HuH-7 (cell line): ENCODE measurements at places on chromosomes 2 and 18.
A peak's percentile ranks its signal among the peaks of the same experiment; 100 is the strongest.

DNA sequence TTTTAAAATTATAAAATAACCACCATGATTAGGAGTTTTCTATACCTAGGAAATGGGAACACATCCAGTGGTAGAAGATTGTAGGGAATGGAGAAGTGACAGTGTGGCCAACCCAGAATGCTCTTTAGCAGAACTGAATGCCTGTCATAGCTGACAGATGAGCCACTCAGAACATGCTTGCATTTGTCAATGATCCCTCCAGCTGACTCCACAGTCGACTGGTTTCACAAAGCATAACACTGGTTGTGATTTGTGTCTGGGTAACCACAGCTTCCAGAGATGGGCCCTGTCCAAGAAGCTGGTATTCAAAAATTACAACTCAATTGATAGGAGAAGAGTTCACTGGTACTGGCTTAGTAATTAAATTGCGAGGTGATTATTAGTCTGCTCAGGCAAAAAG, 9.0 kb upstream of the CTIF start:
- no peak for DNase-seq

GRCh38 chr2:143117225-143117624, 12.0 kb upstream of the ARHGAP15 start:
- no peak for DNase-seq

GRCh38 chr2:336360-336759, 48.5 kb upstream of the ALKAL2 start:
- no peak for DNase-seq

GRCh38 chr2:112936927-112937232, 25.9 kb downstream of the IL37 start:
- DNase-seq, result no peak

GRCh38 chr18:55085557-55086285, 126.5 kb upstream of the CCDC68 start:
- DNase-seq, result no peak

DNA sequence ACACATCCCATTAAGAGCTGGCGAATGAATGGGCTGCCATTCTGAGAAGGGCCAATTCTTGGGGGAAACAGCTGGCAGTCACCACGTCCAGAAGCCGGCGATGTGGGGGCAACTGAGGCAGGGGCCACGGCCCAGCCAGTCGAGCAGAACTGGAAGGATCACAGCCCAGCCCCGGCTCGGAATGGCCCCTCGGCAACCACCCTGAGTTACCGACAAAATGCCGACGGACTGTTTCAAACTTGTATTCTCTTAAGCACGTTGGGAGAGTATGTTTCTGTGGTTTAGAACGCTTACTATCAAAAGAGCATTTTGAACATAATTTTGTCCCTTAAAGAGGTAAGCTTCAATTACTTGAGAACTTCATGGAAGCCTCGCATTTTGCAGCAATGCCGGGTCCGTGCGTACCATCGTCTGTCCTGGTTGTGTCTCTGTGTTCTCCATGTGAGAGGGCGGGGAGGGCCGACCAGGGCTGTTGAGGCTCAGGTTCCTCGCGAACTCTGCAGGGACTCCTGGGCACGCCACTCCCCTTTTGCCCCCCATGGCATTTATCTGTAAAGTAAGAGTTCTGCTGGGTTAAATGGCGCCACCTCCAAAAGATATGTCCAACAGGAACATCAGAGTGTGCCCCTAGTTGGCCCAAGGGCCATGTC, 155.9 kb downstream of the TWIST2 start:
- DNase-seq, result no peak

GRCh38 chr2:157052685-157053224, 204.8 kb upstream of the GALNT5 start:
- DNase-seq, result peak; percentile 15

DNA sequence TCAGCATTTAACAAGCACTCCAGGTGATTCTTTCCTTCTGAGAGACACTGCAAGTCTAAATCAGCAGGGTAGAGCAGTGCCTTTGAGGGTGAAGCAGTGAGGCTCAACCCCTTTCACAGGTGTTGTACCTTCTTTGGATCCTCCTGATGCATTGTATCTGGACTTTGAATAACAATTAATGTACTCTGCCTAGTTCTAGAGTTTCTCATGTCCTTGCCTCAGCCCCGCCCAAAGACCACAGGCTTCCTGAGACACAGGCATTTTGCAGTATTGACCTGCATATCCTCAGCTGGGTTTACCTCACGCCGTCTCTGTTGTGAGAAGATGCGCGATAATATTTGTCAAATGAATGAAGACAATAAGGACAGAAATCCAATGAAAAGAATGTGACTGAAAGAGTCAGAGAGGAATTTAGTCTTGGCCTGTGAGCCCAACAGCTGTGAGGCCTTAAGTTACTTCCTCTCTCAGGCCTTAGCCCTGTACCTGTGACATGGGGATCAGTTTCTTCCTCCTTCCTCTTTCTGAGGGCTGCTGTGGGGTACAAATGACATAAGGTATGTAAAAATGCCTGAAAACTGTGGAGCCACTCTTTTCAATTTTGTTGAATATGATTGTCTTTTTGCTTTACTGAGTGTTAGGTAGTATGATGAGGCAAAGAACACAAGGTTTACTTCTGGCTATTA, 43.7 kb downstream of the WIPF1 start:
- DNase-seq, result no peak

DNA sequence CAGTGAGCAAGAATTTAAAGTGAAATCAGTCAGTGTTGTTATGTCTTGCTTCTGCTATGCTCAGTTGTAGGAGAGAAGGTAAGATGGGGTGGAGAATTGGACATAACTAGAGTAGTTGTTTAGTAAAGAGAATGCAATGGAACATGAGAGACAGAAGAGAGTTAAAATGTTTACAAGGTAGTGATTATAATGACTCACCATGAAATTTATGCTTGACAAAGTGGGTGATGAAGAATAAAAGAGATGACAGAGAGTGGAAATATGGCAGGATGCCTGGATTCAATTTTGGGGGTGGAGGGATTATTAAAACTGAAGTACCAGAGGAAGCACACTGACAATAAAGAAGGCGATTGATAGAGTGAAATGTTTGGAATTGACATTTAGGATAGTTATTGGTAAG, 10.6 kb downstream of the SCG2 start:
- no peak for DNase-seq

DNA sequence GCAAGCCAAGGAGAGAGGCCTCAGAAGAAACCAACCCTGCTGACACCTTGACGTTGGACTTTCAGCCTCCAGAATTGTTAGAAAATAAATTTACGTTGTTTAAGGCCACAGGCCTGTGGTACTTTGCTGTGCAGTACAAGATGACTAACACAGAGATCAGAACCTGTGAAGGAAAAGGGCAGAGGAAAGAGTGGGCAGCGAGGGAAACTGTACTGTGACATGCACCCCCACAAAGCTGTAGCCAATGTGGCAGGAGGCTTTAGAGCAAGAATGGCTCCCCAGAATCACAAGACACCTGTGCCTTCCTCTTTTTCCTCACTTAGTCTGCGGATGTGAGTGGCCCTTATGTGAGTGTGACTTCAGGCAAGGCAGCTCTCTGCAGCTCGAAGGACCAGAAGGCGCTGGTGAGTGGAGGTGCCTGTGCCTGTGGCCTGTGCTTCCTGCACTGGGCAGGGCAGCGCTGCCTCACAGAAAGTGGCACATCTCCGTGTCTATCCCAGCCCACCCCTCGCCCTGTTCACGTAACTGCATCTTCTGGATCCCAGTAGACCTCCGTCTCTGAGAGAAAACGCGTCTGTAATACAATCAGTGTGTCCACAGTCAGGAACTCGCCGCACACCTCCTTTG, 89.5 kb downstream of the MRPS9 start:
- no peak for DNase-seq

DNA sequence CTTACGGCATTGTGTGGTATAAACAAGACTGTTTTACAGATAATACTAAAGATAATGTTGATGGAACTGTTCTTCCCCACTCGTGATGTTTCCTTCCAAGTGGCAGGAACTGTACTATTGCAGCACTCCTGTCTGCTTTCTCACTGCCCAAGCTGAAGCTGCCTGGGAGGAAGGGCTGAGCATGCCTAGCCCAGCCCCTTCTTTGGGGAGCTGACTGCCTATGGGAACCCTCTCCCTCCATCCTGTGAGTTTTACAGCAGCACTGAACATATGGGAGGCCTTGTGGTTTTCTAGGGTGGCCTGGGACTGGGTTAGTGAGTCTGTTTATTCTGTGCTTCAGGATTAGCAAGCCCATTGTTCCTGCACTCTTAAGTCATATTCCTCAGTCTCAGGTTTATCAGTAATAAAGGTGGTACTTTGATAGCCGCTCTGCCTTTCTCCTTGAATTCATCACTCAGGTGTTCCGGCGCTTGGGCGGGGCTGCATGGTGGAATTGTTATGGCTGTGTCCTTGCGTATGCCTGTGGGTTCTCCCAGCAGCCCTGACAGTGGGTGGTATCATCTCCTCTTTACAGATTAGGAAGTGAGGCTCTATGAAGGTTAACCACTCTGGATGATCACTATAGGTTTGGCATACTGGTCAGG, 379.7 kb downstream of the PTPRM start:
- DNase-seq, result no peak

- no peak for DNase-seq
These were observed 36.6 kb downstream of the DPYSL5 start for GRCh38 chr2:26884486-26884885.

GRCh38 chr18:12305930-12306629, 2.0 kb upstream of the TUBB6 start:
- no peak for DNase-seq

DNA sequence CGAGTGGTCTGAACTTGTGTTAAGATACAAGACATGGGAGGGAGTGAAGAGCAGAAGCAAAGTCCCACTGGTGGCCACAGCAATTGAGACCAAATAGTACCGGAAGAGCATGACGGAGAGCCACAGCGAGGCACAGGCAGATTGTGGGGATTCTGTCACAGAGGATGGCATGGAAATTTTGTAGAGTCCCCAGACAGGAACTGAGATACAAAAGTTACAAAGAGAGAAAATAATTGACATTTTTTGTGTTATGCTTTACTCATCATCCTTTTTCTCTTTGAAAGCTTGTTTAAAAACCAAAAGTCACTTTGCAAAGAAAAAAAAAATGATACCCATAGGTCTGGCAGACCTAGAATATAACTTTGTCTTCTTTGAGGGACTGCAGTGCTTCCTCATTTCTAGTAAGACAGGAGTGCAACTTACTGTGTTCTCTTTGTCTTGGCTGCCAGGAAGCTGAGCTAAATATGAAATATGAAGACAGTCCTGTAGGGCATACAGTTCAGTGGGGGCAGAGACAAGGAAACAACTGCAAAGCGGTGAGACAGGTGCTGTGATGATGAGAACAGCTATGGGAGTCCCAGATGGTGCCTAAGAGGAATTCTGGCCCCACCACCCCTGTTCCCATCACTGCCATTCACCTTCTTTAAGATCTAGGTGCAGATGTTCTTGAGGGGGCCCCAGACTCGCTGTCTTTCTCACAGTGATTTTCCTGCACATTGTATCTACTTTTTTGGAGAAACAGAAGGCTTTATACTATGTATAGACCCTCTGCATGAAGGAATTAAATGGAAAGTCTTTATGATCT, 5.2 kb downstream of the ARHGAP25 start:
- no peak for DNase-seq

DNA sequence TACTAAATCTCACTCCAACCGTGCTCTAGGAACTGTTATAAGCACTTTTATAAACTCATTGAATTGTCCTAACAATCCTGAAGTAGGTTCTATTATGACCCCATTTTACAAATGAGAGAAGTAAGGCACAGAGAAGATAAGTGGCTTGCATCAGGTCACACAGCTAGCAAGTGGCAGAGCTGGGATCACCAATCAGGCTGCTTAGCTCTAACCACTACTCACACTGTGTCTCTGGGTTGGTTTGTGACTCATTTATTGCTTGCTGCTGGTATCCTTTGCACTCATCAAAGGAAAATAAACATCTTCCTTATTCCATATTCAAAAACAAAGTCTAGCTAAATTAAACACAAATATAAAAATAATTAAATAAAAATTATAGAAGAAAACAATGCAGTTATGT, 42.5 kb upstream of the IL1R2 start:
- no peak for DNase-seq

GRCh38 chr2:176172007-176172894, 15.1 kb downstream of the HOXD3 start:
- no peak for DNase-seq

DNA sequence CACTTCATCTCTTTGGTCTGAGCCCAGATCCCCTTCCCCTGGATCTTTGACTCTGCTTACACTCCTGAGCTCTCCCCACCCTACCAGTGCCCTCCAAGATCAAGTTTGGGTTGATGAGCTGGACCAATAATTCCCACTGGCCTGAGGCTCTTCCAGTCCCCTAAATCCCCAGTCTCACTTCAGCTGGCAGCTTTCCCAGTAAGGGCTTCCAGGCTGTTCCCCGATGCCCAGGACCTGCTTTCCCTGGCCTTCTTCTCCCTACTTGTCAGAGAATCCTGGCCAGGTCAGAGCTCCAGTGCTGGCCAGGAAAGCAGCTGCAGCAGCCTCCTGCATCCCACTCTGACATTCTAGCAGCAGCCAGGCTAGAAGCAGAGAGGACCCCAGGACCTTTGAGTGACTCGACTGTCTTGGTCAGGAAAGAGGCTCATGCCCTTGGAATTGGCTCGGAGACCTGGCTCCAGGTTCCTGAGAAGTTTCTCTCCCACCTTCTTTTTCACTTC, 3.5 kb downstream of the WNT6 start:
- DNase-seq, result no peak

GRCh38 chr18:6737833-6738232, 8.3 kb downstream of the ARHGAP28 start:
- DNase-seq, result no peak

- DNase-seq, result no peak
These were observed 6.8 kb upstream of the DDX1 start for GRCh38 chr2:15584767-15585469.

DNA sequence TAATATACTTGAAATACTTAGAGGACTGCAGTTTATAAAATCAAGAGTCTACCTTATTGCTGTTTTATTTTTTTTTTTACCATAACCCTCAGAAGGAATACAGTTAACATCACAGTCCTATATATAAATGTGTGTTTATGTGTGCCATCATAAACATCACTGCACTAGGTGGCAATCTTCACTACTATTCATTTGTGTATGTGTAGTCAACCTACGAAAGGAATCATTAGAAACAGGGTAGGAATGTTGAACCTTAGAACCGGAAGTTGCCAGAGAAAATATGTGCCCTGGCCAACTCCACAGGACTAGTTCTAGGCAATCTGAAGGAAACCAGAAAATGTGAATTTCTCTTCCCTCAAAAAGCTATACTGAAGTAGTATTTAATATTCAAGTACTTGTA, 3.4 kb downstream of the GEN1 start:
- peak; percentile 25 for DNase-seq

DNA sequence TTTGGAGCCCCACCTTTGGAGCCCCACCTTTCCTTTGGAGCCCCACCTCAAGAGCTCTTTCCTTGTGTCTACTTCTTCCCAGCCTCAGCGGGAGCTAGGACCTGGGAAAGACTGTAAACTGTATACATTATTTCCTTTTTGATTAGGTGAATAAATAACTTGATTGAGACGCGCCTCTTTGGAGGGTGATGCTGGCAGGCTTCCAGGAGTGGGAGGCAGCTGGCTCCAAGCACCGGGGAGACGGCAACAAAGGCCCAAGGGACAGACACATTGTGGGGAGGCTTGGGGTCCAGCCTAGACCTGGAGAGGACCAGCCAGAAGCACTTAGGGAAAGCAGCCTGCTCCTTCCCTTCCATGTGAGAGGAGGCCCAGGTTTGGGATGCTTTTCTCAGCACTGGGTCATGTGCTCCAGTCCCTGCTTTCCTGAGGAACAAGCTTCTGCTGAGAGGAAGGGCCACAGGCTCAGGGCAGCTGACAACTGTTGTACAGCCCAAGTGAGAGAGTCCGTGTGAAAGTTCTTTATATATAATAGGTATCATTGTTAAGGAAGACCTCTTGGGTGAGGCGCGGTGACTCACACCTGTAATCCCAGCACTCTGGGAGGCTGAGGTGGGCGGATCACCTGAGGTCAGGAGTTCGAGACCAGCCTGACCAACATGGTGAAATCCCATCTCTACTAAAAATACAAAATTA, 297.2 kb upstream of the SLC14A2 start:
- no peak for DNase-seq
